ENCODE measurements at places on chromosomes 5 and 9. TPM values are rescaled to one million over a fixed set of nuclear protein-coding genes. Genes with fewer than 3 reads are reported as not detected.

FKBP15 gene
- 12.4 TPM for total RNA-seq

FST gene
- total RNA-seq: 0.98 TPM

GKAP1 gene
- 0.51 TPM for total RNA-seq

RECK gene
- total RNA-seq: 8.8 TPM

ANKRD31 gene
- total RNA-seq: not detected

Measured in mesangial cell (primary cell).